ENCODE measurements at places on chromosomes 2 and 18. TPM values are rescaled to one million over a fixed set of nuclear protein-coding genes. Genes with fewer than 3 reads are reported as not detected.

Gene GGCX
- total RNA-seq = 27.5 TPM

Gene CPO
- not detected for total RNA-seq

Gene TGFA
- total RNA-seq = 75.8 TPM

Gene SRD5A2
- 0.19 TPM for total RNA-seq

Gene ACTG2
- total RNA-seq = 809 TPM

Gene HOXD13
- total RNA-seq = not detected

Gene NAT8
- not detected for total RNA-seq

Gene MOGAT1
- not detected for total RNA-seq

GRCh38 chr2:57549642-57550102, 496.9 kb upstream of the VRK2 start:
- no peak overlapping the region for H3K27ac ChIP-seq
- no peaks in the 10 kb centered on the region for H3K4me1 ChIP-seq
- no peak for DNase-seq
- no peaks in the 10 kb centered on the region for H3K27me3 ChIP-seq
- no peaks in the 10 kb centered on the region for H3K36me3 ChIP-seq
- H3K4me3 ChIP-seq = no peak overlapping the region

DNA sequence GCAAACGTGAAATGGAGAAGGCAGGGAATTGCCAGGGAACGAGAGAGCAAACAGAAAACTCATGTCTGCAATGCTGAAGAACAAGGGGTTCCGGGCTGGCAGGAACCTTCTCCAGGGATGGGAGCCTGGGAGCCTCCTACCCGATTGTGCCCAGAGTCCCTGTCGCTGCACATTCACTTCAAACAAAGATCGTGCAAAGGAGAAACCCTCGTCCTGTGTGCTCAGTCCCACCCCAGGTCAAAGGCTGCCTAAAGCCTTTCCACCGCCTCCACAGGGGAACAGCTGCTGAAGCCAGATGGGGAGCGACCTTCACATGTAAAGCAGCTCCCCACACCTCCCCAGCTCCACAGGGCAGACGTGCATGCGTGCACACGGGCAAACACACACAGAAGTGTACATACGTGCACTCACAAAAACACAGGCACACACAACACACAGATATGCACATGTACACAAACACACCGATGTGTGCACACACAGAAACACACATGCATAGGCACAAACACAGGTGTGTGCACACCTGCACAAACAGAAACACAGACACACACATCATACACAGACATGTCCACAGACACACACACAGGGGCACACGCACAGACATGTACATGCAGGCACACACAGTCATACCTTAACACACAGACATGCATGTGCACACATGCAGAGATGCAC, 460.1 kb upstream of the SALL3 start:
- no peak for DNase-seq
- H3K36me3 ChIP-seq = no peaks in the 10 kb centered on the region
- no peaks in the 10 kb centered on the region for H3K4me1 ChIP-seq
- H3K27me3 ChIP-seq = no peaks in the 10 kb centered on the region

GRCh38 chr2:111930409-111930808, 32.0 kb downstream of the MERTK start:
- no peak for DNase-seq
- H3K27ac ChIP-seq = no peak overlapping the region
- H3K4me1 ChIP-seq = no peaks in the 10 kb centered on the region
- H3K4me3 ChIP-seq = no peak overlapping the region

GRCh38 chr2:139492131-139492680, 712.0 kb upstream of the NXPH2 start:
- DNase-seq = no peak
- no peak overlapping the region for H3K27ac ChIP-seq
- no peaks in the 10 kb centered on the region for H3K36me3 ChIP-seq
- H3K4me3 ChIP-seq = no peak overlapping the region
- H3K4me1 ChIP-seq = no peaks in the 10 kb centered on the region

GRCh38 chr2:105765415-105766299, 20.9 kb downstream of the NCK2 start:
- H3K27me3 ChIP-seq = no peaks in the 10 kb centered on the region
- peak overlapping the region; percentile 76 for H3K27ac ChIP-seq
- DNase-seq = no peak
- no peak overlapping the region for H3K4me3 ChIP-seq
- H3K36me3 ChIP-seq = peaks cover 15% of the 10 kb centered on the region

DNA sequence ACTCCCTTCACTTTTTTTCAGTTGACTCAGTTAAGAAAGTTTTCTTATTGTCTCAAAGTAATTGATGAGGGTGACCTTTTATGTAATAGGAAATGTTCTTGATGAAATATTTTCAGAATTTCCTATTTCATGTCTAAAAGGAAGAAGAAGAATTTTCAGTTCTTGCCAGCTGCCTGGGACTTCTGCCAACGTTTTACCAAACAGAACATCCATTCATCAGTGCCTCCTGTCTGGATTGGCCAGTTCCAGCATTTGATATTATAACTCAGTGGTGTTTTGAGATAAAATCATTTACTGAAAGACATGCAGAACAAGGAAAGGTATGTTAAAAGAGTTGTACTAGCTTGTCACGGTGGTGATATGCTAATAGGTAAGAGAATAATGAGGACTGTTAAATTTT, 104.7 kb upstream of the MYO3B start:
- no peak overlapping the region for H3K4me3 ChIP-seq
- no peaks in the 10 kb centered on the region for H3K36me3 ChIP-seq
- no peaks in the 10 kb centered on the region for H3K27me3 ChIP-seq
- no peak overlapping the region for H3K27ac ChIP-seq
- DNase-seq = no peak

- H3K4me1 ChIP-seq = no peaks in the 10 kb centered on the region
- no peaks in the 10 kb centered on the region for H3K36me3 ChIP-seq
- no peaks in the 10 kb centered on the region for H3K27me3 ChIP-seq
- no peak for DNase-seq
- no peak overlapping the region for H3K4me3 ChIP-seq
These were observed 78.7 kb upstream of the PAPOLG start for GRCh38 chr2:60677356-60677755.

- H3K36me3 ChIP-seq = peaks cover 53% of the 10 kb centered on the region
- peaks cover 25% of the 10 kb centered on the region for H3K4me1 ChIP-seq
- DNase-seq = no peak
- H3K27me3 ChIP-seq = no peaks in the 10 kb centered on the region
These were observed 8.7 kb downstream of the CAPG start for GRCh38 chr2:85401464-85401805.

DNA sequence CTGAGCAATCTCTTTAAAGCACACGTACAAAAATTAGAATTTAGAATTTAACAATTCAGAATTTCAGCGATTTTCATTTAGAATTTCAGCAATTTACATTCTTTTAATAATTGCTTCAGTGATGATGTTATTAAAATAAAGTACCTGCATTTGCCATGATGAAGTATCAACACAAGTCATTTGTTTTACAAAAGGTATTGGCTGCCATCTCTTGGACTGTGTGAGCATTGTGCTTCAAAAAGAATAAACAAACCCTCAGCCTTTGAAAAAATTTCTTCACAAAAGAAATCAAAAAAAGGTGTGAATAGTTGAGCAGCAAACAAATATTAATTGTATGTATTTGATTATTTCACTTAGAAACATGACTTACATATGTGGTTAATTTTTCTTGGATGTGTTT, 27.1 kb upstream of the ZC3H15 start:
- H3K27ac ChIP-seq = no peak overlapping the region
- no peak overlapping the region for H3K4me3 ChIP-seq
- no peaks in the 10 kb centered on the region for H3K27me3 ChIP-seq

- no peak overlapping the region for H3K4me3 ChIP-seq
- H3K27me3 ChIP-seq = no peaks in the 10 kb centered on the region
- no peak for DNase-seq
- peaks cover 21% of the 10 kb centered on the region for H3K4me1 ChIP-seq
- no peak overlapping the region for H3K27ac ChIP-seq
These were observed 7.7 kb downstream of the HTR2B start for GRCh38 chr2:231117148-231117547.

GRCh38 chr2:100529900-100530299, 32.9 kb upstream of the PDCL3 start:
- no peaks in the 10 kb centered on the region for H3K4me1 ChIP-seq
- H3K27ac ChIP-seq = no peak overlapping the region
- H3K4me3 ChIP-seq = no peak overlapping the region
- no peaks in the 10 kb centered on the region for H3K27me3 ChIP-seq
- no peaks in the 10 kb centered on the region for H3K36me3 ChIP-seq

GRCh38 chr18:79490626-79491041, 94.9 kb downstream of the NFATC1 start:
- H3K4me1 ChIP-seq = no peaks in the 10 kb centered on the region
- no peaks in the 10 kb centered on the region for H3K27me3 ChIP-seq
- no peak for DNase-seq
- H3K36me3 ChIP-seq = no peaks in the 10 kb centered on the region

- H3K36me3 ChIP-seq = peaks cover 20% of the 10 kb centered on the region
- no peaks in the 10 kb centered on the region for H3K27me3 ChIP-seq
- no peaks in the 10 kb centered on the region for H3K4me1 ChIP-seq
- DNase-seq = no peak
- H3K4me3 ChIP-seq = no peak overlapping the region
- H3K27ac ChIP-seq = peak overlapping the region; percentile 70
These were observed 17.8 kb downstream of the PDCL3 start for GRCh38 chr2:100580367-100581276.

GRCh38 chr2:154882725-154883124, 184.2 kb downstream of the KCNJ3 start:
- no peak for DNase-seq
- no peak overlapping the region for H3K27ac ChIP-seq
- H3K4me3 ChIP-seq = no peak overlapping the region
- H3K4me1 ChIP-seq = no peaks in the 10 kb centered on the region

DNA sequence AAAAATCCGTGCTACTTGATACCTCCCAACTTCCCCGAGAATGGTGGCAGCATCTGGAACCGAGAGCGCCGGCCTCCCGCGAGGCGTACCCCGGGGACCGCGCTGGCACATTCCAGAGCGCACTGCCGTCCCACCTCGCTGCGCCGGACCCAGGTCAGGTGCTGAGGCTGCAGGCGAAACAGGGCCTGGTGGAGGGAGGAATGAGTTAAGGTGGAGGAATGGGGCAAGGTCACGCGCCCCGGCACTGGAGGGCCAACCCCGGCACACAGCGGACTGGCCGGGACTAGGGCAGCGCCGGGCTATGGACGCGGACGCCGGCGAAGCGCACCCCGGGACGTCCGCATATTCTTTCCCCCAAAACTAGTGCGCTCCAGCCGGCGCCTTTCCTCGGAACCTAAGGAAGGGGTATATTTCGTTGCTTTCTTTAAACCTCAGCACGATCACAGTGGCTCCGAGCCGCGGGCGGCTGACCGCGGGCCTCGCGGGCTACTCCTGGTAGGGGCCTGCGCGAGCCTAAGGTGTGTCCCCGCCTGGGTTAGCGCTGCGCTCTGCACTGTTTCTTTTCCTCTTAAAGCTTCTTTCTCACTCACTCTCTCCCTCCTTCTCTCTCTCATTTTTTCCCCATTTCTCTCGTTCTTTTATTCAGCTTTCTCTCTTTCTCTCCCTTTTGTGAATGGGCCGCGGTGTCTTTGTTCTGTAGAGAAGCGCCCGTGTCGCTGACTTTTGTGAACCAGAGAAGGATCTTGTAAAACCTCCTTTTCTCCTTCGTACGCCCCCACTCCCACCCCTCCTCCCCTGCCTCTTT, 2.1 kb upstream of the OTX1 start:
- peaks cover 55% of the 10 kb centered on the region for H3K4me1 ChIP-seq
- H3K27me3 ChIP-seq = no peaks in the 10 kb centered on the region
- H3K27ac ChIP-seq = no peak overlapping the region

DNA sequence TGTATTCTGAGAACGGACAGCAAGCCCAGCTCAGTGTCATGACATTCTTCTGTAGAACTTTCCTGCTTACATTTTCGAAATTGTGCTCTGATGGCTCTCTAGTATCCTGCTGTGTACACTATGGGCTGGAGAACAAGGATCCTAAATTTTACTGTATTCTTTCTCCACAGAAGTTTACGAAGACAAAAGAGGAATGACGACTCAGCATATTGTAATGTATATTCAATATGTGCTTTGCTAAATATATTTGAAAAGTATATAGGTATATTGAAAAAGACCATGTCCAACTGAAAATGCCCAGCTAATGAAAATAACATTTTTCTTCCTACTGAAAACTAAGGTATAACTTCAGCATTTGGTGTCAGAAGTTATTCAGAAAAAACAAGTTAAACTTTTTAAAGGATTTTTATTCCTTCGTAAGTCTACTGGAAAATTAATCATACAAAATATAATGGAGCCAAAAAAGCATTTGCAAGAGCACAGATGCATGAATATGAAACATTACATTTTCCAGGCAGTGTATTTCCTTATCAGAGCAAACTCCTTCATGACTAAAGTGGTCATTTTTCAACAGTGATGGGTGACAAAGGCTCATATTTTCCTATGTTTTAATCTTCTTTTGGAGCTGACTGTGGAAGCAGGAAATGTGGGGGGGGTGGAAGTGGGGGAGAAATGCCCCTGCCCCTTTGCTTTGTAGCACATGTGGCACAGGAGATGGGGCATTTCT, 143.8 kb upstream of the THUMPD2 start:
- H3K4me1 ChIP-seq = no peaks in the 10 kb centered on the region
- no peak for DNase-seq
- H3K4me3 ChIP-seq = no peak overlapping the region
- no peaks in the 10 kb centered on the region for H3K36me3 ChIP-seq

- H3K27me3 ChIP-seq = no peaks in the 10 kb centered on the region
- no peak for DNase-seq
- no peaks in the 10 kb centered on the region for H3K4me1 ChIP-seq
- no peak overlapping the region for H3K4me3 ChIP-seq
- H3K27ac ChIP-seq = no peak overlapping the region
- no peaks in the 10 kb centered on the region for H3K36me3 ChIP-seq
These were observed 388.9 kb downstream of the SETBP1 start for GRCh38 chr18:45069546-45069945.

All from esophagus squamous epithelium (tissue), 5 donors.